Cerebellum (tissue), 4 donors: ENCODE measurements at places on chromosomes 4 and X.

GRCh38 chrX:2346158-2346557 lies 154.6 kb downstream of the DHRSX start:
- no peak for DNase-seq

DNA sequence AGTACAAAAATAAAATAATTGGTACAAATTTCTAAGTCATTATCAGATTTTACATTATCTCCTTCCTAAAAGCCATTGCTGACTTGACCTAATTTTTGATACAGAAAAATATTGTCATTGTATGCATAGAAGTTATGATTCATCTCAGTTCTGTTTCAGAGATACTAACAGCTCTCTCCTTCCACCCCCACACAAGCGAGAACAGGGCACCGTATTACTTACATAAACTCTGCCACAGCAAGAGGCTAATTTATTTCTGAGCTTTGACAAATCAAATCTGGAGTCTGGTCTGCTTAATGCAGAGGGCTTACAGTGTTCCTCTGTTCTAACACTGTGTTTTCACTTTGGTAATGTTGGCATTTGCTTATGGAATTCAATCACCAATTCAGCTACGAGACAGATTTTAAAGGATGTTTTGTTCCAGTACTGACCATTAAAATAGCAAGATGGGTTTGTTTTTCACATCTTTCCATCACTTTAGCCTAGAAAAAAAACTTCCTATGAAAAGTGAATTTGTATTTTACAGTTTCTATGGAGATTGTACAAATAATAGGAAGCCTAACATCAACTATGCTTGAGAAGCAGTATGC lies 181.8 kb downstream of the USP46 start:
- DNase-seq: no peak

DNA sequence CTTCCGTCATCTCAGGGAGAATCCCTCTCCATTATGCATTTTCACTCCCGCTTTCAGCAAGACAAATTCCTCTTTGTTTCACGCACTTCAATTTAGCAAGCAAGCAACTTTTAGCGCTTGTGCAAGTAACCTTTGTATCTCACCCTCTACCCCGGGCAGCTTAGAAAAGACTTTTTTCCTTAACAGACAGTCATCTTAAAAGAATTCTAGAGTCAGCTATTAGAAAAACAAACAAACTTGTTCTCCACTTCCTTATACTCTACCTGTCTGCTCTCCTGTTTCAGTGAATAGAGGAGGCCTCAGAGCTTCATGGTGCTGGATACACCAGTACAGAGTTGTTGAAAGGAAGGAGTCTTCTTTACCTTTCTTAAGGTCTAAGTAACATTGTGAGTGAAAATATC lies 12.1 kb downstream of the TIGD2 start:
- no peak for DNase-seq

DNA sequence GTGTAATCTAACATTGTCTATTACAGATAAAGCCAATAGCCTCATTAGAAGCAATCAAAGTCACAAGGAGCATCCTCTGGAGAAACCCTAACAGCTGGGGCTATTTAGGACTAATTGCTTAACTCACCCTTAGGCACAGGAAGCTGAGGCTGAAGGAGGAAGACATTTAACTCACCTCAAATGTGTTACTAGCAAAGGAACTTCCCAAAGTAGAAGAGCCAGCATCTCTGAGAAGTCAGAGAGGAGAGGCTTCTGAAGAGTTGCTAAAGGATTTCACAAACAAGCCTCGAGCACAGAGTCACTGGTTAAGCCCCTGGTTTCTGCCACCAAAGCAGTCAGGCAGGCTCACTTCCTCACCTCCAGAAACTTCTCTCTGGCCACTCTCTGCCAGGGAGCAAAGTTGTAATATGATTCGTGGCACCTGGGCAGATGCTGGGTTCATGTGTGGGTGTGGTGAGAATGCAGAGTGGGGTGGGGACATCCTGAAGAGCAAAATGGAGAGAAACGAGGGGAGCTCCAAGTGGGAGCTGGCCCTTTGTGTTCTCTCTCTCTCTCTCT lies 201.3 kb downstream of the HS6ST2 start:
- DNase-seq: no peak

DNA sequence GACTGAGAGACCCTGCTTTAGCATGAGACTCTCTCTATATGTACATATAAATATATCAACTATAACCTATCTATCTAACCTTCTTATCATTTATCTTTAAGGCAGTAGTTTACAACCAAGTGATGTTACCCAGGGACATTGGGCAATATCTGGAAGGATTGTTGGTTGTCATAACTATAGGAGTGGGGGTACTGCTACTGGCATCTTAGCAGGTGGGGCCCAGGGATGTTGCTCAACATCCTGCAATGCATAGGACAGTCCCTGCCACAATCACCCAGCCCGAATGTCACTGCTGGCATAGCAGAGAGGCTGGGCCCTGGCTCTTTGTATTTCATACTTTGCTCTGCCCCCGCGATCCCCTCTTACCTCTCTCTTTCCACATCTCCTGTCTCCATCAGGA lies 397.7 kb downstream of the IL15 start:
- no peak for DNase-seq

GRCh38 chrX:35741142-35741541 lies 57.0 kb upstream of the MAGEB16 start:
- no peak for DNase-seq

GRCh38 chr4:10623241-10623640 lies 61.3 kb downstream of the CLNK start:
- no peak for DNase-seq

- DNase-seq: no peak
Measured at GRCh38 chrX:108235986-108236385, 144.4 kb downstream of the ATG4A start.

GRCh38 chrX:2707334-2707760 lies 16.3 kb downstream of the CD99 start:
- no peak for DNase-seq

DNA sequence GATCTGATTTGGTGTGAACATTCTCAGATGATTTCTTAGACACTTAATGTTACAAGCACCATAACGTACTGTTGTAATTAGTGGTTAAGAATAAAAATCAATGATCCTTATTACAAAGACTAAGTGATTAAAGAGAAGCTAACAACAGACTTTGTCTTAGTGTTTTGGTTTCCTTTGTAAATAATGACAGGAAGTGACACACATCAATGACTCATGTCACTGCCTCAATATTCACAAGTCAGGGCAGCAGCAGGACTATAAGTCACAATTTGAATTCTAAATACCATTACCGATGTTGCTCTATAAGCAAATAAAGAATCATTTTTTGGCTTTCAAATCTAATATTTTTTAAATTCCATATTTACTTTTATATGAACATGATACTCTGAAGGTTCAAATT lies 115.8 kb upstream of the FAT4 start:
- DNase-seq: no peak

GRCh38 chrX:133335027-133335426 lies 80.3 kb downstream of the GPC4 start:
- peak; percentile 1 for DNase-seq

- DNase-seq: peak; percentile 79
Measured at GRCh38 chr4:7101692-7102515, 34.0 kb upstream of the GRPEL1 start.

- DNase-seq: no peak
Measured at GRCh38 chr4:1777822-1778641, 15.1 kb upstream of the FGFR3 start.

GRCh38 chr4:119977076-119977940 lies 89.3 kb downstream of the MAD2L1 start:
- DNase-seq: no peak

GRCh38 chr4:163113921-163114713 lies 52.6 kb downstream of the NAF1 start:
- no peak for DNase-seq

DNA sequence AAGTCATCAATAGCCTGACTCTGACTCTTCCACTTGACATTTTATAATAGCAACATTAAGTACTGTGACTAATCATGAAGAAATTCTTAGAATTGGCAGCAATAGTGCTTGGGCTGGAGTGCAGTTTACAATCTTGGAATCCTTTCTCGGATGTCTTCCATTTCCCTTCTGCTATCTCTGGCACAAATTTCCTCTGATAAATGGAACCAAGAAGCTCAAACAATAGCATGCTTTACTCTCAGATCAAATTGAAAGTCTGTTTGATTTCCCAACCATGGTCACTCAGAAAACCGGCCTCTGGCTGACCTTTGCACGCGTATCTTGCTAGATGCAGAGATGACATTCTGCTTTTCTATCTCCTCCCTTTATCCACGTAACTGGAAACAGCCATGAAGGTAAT lies 99.0 kb upstream of the SPANXC start:
- no peak for DNase-seq
